ENCODE measurements at places on chromosomes 3 and 15.

DNA sequence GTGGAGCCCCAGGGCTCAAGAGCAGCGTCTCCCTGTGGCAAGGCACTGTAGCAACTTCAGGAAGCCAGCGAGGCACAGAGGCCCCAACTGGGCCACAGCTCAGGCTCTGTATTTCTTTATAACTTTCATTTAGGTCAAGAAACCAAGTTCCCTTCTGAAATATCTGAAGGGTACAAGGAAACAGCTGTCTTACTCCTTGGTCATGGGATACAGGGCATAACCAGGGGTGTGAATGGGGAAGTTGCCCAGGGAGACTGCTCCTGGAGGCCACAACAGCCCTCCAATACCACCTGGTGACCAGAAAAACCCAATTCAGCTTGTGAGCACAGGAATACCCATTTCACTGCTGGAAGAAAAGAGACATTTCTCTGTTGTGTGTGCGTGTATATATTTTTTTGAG, 13.3 kb upstream of the SPTBN5 start:
- DNase-seq, result peak; percentile 48

DNA sequence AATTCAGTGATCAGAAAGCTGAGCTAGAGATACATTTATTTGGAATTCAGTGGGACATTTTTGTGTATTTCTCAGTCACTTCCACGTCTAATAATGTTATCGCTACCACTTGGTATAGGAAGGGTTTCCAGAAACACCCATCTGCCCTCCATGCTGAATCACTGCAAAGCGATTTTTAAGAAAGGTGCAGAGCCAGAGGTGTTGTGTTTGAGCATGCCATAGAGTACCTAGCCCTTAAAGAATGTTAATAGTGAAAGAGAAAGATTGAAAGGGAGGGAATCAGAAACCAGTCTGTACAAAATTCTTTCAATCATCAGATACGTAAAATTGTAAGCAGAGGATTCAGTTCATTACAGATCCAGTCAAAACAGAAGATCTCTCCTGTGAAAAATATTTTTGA, 80.1 kb upstream of the ARL6 start:
- DNase-seq, result no peak

- no peak for DNase-seq
Observed at GRCh38 chr15:65062726-65063125, 5.1 kb downstream of the RASL12 start.

DNA sequence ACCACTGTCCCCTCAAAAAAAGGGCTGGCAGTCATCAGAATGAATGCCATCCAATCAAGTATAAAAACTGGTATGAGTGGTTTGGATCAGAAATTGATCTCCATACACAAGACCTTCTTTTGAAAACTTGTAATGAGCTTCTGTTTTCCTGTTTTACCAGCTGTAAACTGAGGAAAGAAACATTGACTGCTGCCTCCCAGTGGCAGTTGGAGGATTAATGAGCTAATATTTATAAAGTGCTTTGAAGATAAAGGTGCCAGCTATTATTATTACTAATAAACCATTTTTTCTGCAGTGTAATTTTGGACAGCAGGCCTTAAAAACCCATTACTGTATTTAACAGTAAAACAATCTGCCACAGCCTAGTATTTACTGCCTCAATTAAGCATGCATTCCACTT, 11.4 kb downstream of the CHL1 start:
- DNase-seq, result no peak

DNA sequence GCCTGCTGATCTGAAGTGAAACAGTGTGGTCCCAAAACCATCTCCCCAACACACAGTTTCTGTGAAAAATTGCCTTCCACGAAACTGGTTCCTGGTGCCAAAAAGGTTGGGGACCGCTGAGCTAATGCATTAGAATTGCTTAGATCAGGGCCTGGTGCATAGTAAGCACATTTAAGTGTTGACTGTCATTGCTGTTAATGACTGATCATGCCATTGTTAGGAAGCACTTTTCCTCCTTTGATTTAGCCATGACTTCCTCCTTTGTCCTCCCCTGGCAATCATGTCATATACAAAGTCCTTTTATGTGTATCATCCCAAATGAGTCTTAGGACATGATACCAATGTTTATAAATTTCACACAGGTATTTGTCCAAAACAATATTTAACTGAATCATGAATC, 81.5 kb upstream of the ATP11B start:
- no peak for DNase-seq

- DNase-seq, result no peak
Observed at GRCh38 chr3:69142797-69143454, 20.5 kb upstream of the LMOD3 start.

GRCh38 chr3:21621181-21621651, 129.8 kb downstream of the ZNF385D start:
- no peak for DNase-seq

DNA sequence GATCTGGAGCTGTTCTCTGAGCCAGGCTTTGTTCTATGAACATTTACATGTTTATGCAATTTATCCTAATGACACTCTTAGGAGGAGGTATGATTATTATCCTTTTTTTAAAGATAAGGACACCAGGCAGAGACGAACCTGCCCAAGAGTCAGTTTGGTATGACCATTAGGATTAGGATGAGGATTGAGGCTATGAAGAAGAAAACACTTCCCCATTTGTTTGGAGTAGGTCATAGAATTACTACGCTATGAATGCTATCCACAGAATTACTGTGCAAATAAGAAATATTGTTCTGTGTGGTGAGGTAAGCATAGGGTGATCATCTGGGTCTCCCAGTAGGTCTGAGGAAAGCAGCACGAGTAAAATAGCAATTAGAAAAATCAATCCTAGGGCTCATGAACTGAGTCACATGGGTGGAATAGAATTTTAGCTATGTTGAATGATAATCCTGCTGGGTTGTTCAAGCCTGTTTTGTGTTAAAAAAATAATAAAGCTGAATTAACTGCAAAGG, 23.9 kb downstream of the EIF4E3 start:
- DNase-seq, result no peak

- DNase-seq, result no peak
Observed at GRCh38 chr3:138289260-138289659, 40.4 kb downstream of the NME9 start.

- DNase-seq, result no peak
Observed at GRCh38 chr3:129013491-129013891, 12.4 kb downstream of the EFCC1 start.

DNA sequence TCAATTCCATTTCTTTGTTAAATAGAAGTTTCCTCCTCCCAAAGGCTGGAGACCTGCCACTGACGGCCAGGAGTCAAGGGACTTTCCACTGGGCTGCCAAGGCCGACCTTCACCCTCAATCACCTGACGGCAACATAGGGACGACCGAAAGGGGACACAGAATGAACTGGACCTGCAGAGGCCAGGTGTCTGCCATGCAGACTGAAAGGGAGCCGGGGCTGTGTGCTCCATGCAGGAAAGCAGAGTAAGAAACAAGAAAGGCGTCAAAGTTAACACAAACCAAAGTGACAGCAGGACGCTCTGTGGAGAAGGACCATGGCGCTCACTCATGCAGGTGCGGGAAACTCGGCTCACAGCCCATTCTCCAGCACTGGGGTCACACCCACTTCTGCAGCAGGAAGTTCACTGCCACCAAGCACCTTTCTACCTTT, 26.1 kb downstream of the ZXDC start:
- no peak for DNase-seq

DNA sequence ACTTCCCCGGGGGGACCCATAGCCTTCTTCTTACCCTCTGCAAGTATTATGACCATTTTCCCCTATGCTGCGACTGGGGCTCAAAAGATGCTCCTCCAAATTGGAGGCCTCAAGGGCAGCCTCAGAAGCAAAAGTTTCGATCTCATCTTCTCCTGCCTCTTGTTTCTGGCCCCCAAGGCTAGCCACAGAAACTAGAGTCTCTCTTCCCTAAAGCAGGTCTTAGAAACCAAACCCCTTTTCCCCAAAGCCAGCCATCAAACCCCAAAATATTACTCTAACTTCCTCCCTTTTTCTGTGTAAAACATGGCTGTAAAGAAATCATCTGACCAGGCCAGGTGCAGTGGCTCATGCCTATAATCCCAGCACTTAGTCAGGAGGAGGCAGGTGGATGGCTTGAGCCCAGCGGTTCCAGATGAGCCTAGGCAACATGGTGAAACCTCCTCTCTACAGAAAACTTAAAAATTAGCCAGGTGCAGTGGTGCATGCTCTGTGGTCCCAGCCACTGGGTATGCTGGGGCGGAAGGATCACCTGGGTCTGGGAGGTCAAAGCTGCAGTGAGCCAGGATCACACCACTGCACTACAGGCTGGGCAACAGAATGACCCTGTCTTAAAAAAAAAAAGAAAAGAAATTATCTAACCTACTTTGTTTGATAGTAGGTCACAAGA, 36.7 kb upstream of the MFGE8 start:
- DNase-seq, result no peak

DNA sequence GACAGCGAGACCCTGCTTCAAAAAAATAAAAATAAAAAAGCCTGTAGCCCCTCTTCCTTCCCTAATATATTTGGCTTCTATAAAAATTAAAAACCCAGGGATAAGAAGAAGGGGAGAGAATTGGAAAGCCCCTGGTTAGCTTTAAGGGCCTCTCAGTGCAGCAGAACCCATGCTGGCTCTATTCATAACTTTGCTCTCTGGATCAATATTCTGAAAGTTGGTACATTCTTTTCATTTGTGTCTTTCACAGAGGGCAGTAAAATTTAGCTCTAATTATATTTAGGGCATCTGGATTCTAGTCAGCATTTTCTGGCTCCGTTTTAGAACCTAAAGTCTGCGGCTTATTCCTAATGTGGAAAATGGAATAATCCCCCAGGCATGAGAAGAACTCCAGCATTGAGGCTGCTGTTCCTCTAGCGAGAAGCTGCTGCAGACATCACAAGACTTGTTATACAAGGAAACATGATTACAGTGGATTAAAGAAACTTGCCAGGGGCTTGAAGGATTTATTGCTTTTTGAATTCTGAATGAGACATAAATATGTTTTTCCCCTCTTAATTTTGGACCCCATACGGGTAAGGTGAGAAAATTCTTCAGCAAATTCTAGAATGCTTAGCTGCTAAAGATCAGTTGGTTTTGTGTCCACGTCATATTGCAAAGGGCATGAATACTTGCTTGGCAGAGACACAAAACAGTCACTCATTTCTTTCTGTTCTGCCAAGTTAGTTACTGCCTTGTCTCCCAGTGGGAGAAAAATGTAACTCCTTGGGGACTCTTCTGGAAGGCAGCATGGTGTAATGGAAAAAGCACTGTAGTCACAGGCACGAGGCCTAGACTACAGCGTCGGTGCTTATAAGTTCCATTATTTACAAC, 177.7 kb downstream of the VGLL4 start:
- no peak for DNase-seq

DNA sequence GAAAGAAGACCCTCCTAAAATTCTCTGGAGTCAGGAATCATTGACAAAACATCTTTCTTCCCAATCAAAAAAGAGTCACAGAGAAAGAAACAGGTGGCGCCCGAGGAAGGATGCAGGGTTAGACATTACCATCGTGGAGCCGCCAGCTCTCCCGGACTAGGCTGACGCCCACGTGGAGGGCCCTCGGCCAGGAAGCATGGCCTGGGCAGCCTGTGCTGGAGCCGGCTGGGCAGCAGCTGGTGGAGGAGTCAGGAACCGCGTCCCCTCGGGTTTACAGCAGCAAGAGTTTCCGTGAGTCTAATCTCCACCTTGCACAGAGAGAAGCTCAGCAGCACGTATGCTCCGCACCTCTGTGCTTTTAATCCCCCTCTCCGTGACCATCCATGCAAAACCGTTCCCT, 533.7 kb upstream of the ATP11B start:
- no peak for DNase-seq

DNA sequence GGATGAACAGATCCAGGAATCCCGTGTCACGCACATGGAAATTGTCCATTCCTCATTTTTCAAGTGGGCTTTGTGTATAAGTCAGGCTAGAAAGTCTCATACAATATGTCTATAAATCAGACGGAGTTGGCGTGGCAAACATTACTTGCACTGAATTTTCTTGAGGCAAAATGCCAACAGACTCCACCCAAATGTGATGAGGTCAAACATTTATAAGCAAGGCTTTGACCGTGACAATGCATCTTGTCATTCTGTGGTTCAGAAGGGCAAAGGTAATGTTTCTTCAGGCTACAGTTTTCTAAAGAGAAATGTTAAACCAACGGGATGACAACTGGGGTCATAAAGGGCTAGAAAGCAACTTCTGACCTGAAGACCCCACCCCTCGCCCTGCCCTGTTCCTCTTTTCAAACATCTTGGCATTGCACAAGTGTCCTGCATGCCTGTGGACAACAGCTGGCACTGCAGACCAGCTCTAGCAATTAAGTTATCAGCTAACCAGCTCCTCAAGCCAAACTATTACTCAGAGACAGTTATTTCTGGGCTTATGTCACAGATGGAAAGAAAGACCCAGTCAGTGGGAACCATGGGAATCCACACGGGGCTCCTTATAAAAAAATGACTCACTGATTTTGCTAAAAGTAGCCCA, 36.5 kb upstream of the SPTBN5 start:
- DNase-seq, result no peak

- DNase-seq, result no peak
Observed at GRCh38 chr3:96182756-96183155, 631.6 kb upstream of the EPHA6 start.

GRCh38 chr3:110821586-110821985, 250.0 kb upstream of the NECTIN3 start:
- DNase-seq, result no peak

- no peak for DNase-seq
Observed at GRCh38 chr3:150746791-150747590, 16.0 kb downstream of the SIAH2 start.

DNA sequence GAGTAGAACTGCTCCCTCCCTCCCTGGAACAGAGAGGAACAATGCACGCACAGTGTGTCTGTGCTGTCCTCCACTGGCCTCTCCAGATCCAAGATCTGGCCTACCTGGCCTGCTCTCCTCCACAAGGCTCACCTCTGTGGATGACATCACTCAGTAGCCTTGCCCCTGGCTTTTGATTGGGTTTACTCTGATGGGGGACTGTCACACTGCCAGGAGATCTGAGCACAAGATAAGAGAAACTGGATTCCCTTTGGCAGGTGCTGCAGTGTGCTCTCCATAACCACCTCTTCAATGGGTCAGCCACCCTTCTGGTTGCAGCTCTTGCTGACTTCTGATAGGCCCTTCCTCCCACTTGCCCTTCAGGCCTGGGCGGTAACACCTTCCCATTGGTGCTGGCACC, 22.6 kb upstream of the ANO10 start:
- no peak for DNase-seq
